ENCODE measurements at places on chromosomes 1 and 21.

GRCh38 chr1:153567621-153568366 lies 2.1 kb upstream of the S100A2 start:
- DNase-seq: peak; percentile 46

DNA sequence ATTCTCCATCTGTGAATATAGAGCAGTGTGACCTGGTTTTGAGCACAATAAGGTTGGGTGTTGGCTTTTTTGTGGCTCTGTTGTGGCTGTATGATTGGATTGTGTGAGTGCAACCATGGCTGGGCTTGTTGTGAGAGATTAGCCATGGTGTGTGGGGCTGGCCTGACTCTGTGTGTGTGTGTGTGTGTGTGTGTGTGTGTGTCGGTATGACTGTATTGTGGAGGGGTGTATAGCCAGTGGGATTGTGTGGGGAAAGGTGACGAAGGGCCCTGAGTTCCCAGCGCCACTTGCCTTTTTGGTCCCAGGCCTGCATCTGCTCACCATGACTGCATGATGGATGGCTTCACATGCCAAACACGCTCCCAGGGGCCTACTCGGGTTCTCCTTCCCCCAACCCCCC lies 5.9 kb upstream of the SLC6A9 start:
- no peak for DNase-seq

GRCh38 chr1:28401760-28402159 lies 32.2 kb downstream of the PHACTR4 start:
- DNase-seq: no peak

GRCh38 chr1:223780318-223780717 lies 65.4 kb downstream of the TP53BP2 start:
- no peak for DNase-seq

DNA sequence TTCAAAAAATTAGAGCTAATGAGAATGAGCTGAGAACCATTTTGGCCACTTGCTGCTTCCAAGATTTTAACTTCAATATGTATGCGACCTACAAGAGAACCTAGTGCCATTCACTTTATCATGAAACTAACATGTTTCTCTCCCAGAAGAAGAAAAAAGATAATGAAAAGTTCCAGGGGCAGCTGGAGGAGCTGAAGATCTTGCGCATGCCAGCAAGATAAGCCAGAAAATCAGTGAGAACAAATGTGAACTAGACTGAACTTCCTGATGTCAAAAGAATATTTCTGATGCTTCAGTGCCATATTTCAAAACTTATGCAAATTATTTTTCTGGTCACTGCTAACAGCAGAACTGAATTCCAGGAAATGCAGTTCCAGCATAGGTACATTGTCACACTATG lies 1265.1 kb downstream of the BRINP3 start:
- DNase-seq: no peak

DNA sequence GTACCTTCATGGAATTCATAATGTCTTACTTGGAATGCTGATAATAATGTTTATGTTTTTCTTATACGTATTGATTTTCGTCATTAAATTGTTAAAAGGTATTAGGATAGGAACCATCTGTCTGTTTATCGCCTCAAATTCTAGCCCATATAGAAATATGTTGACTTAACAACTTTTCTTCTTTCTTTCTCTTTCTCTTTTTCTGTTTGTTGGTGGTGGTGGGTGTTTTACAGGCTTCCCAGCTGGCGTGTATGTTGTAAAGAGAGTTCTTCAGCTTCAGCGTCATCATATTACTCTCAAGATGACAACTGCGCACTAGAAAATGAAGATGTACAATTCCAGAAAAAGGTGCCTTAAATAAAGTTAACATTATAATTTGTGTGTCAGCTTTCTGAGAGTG lies 18.3 kb downstream of the SUCO start:
- DNase-seq: no peak

- no peak for DNase-seq
These were observed 46.3 kb upstream of the TARBP1 start for GRCh38 chr1:234525099-234525799.

DNA sequence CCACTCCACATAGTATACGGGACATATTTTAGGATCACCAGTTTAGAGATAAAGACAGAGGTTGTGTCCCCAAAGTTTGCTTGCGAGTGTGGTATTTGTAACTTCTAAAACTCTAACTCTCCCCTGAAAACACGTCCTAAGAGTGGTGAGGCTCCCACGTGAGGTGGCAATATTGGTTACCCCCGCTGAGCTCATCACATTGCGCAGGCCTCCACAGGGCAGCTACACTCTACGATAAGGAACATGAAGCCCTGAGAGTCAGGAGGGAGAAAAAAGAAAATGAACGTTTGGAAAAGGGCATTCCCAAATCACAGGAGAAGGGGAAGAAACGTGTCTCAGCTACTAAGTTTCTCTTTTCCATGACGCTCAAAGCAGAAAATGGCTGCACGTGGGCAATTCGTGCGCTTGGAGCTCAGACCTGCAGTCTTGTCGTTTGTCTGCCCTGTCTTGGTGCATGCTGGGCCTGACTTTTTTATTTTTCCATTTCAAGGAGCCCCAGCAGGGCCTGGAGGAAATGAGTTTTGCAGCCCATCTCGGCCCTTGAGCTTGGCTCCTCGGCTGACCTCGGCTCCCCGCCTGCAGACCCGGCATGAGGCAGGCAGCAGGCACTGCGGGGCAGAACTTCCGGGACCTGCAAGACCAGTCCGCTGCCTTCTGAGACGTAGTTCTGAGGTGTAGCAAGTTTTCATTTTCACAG lies 25.7 kb downstream of the ERG start:
- DNase-seq: no peak

DNA sequence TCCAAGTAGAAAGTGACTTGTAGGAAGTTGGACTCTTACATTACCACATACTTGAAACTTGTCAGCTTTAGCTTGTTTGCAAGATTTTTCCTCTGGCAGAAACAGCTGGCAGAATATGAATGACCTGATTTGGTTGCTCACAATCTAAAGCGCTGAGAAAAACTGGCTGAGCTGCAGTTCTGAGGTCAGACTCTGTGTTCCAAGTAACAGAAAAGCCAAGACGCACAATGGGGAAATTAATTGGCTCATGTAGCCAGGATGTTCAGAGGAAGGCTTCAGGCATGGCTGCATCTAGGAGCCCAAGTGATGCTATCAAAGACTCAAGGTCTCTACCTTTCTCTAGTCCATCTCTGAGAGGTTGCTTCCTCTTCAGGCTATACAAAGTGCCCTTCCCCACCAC lies 27.0 kb downstream of the ALPL start:
- DNase-seq: no peak

DNA sequence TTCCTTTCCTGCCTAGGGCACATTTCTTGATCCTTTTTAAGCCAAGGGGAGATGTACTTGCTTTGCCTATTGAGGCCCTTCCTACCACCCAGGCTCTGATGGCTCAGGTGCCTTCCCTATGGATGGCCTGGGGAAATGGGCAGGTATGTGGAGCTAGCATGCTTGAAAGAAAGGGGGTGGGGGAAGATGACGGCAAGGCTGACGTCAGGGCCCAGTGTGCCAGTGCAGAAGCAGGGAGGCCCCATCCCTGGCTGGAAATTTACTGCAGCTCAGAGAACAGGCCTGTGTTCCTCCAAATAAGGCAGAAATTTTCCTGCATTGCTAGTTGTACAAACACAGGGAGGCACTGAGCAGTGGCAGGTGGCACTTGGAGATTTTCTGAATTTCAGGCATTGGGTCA lies 453.2 kb upstream of the VAMP3 start:
- DNase-seq: no peak

- DNase-seq: no peak
These were observed 94.1 kb downstream of the ACTL8 start for GRCh38 chr1:17849216-17849615.

DNA sequence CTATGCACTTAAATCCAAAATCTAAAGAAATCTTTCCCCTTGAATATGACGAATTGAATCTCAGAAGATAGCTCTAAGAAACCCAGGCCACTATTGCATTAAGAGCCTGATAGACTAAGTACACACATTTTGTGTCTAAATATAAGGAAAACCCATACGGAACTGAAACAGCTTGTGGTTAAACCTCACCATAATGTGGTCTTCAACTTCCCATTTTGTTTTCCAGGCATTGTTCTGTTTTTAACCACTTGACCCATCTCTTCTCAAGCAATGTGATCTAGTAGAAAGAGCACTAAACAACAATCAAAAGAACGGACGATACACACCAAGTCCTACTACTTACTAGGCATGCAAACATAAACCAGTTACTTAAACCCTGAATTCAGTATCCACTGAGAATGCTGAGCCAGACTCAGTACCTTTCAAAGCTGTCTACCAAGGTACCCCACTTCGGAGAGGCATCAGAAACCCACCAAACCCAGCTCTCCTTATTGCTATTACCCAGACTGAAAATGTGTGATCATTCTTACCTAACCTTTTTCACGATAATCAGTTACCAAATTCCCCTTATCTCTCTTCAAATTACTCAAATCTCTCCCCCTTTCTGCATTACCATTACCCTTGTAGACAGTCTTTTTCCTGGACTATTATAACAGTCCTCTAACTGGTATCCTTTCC lies 12.8 kb downstream of the OTUD7B start:
- DNase-seq: no peak

- no peak for DNase-seq
These were observed 845 bp upstream of the RGS5 start for GRCh38 chr1:163203561-163203960.

DNA sequence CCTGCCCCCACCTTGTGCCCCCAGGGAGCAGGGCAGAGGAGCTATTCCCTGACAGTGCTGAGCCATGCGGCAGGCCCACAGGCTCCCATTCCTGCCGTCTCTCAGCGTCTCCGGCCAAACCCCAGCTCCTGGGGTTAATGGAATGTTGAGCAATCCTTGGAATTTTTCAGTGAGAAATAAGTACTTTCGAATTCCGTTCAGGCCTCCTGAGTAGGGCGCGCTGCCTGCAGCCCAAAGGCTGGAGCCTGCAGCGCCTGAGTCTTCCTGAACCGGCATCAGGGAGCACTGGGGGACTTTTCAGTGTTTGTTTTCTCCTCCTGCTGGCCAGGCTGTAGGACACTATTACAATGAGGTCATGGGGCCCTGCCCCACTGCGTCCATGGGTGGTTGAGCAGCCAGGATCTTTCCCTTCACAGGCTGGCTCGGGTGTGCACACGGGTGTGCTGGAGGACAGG lies 33.3 kb upstream of the CSF1 start:
- no peak for DNase-seq

DNA sequence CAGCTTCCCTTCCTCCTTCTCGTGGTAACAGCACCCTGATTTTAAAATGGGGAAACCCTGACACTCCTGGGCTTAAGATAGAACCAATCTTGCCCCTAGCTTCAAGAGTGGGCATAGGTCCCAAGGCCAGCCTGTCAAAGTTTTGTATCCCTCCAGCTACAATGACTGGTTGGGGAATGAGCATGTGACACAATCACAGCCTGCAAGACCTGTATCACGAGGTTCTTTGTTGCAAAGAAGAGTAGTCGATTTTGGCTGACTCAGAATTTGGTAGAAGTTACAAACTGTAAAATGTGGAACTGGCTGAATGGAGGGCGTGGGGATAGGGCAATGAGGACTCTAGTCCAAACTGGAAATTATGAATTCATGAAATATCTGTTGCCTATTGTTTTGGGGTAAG lies 18.7 kb downstream of the CTSK start:
- DNase-seq: no peak

GRCh38 chr1:65009176-65009575 lies 42.8 kb upstream of the JAK1 start:
- no peak for DNase-seq

GRCh38 chr21:29151931-29152330 lies 21.5 kb downstream of the MAP3K7CL start:
- DNase-seq: no peak

DNA sequence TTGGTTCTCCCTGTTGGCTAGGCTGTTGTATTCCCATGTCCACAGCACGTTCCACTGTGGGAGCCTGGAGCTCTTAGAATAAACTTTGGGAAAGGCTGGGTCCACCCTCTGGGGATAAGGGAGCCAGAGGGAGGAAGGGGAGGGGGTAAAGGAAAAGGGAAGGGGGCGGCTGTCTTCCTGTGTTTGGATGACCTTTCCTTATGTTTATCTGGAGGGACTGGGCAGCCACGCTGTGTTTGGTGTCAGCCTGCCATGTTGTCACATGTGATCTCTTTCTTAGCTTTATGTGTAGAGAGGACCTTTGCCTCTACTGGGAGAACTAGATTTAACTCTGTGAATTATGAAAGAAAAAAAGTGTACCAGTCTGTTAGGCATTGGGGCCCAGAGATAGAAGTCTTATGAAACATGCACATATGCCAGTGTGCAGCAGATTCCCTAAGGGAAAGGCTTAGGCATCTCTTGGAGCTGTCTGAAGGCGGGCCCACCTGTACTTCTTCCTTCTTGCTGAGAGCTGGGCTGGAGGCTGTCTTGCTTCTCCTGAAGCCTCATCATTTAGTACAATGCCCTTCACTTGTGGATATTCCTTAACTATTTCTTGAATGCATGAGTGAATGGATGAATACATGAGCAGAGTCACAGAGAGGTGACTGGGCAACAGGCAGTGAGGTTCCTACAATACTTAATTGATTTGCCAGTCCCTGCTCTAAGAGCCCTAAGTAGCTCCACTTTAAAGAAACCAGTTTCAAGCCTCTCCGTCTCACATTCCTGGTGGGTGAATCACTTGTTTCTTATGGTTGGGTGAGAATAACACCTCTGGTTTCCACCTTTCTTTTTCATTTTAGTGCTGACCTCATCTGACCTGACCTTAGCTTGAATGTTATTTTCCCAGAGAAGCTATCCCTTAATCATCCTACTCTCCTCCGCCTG lies 62.5 kb upstream of the ARHGAP29 start:
- DNase-seq: no peak

DNA sequence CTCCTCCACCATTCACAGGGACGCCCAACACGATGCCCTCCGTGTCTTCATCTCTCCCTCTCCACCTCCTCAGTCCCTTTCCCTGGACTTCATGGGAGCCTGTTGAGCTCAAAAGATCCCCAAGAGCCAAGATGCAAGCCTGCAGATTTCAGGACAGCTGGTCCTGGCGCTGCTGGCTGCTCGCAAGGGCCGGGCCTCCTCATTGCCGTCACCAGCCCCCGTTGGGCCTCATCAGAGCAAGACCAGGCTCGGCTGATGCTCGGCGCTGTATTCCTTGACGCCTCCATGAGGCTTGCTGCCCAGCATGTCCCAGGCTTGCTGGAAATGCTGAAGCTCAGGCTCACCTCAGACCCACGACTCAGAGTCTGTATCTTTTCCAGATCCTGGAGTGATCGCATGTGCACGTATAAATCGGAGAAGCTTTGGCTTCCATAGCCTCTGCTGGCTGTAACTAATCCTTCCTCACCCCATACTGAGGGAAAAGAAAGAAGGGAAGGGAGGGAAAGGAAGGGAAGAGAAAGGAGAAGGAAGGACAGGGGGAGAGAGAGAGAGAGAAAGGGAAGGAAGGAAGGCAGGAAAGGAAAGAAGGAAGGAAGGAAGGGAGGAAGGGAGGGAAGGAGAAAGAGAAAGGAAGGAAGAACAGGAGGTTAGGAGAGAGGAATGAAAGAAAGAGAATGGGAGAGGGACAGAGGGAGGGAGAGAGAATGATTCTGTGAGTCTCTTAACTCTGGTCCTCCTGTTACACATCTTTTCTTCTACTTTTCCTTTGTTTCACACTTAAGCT lies 94.6 kb downstream of the KCNJ15 start:
- no peak for DNase-seq
